ENCODE measurements at places on chromosomes 2 and 18. TPM values are rescaled to one million over a fixed set of nuclear protein-coding genes. Genes with fewer than 3 reads are reported as not detected.

DNA sequence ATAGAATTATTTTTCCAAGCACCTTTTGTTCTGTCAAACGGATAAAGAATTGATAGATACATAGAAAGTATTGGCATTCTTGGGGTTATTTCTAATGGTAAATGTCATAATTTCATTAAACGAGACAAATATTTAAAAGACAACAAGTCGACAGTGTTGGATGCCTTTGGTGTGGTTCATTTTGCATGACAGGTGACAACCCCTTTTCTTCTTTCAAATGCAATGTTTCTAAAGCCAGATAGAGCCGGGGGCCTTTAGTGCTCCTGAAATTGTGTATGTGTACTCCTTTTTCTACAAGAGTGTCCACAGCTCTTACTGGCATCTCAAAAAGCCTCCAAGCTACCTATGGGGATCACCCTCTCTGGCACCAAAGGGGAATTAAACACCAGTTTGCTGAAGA lies 350.8 kb upstream of the ID2 start:
- no peak for DNase-seq

- no peak for DNase-seq
Measured at GRCh38 chr2:99836690-99837605, 305.4 kb downstream of the AFF3 start.

DNA sequence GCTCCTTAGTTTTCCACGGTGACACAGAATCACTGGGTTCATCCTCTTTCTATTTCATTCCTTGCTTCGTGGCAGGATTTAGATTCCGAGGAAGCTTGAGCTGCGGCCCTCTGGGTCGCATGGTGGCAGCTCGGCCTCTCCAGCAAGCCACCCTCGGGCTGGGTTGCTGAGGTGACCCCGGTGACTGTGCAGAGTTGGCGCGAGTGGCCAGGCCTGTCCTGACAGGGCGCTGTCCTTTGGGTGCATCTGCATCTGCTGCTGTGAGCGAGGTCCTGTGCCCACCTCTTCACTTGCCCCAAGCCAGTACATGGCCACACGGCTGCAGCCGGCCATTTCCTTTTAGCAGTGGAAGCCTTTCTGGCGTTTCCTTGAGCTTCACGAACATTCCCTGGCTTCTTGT lies 21.8 kb downstream of the PRELID3A start:
- DNase-seq = no peak

DNA sequence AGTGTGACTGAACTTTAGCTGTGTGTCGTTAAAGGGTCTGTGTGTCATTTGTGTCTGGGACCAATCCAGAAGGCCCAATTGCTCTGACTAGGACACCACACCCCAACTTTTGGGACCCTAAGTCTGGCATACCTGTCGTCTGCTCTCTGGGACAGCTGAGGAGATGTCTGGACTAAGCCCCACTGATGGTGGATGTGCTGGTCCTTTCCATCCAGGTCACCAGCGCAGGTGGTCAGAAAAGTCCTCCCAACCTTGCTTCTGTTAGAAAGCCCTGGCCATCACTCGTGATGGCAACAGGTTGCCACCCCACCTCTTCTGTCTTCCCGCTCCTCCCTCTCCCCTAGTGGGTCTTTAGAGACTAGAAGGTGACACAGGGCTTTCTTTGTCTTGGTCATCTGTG lies 37.6 kb upstream of the TWIST2 start:
- no peak for DNase-seq

- no peak for DNase-seq
Measured at GRCh38 chr18:76756531-76757253, 65.7 kb upstream of the ZNF236 start.

DNA sequence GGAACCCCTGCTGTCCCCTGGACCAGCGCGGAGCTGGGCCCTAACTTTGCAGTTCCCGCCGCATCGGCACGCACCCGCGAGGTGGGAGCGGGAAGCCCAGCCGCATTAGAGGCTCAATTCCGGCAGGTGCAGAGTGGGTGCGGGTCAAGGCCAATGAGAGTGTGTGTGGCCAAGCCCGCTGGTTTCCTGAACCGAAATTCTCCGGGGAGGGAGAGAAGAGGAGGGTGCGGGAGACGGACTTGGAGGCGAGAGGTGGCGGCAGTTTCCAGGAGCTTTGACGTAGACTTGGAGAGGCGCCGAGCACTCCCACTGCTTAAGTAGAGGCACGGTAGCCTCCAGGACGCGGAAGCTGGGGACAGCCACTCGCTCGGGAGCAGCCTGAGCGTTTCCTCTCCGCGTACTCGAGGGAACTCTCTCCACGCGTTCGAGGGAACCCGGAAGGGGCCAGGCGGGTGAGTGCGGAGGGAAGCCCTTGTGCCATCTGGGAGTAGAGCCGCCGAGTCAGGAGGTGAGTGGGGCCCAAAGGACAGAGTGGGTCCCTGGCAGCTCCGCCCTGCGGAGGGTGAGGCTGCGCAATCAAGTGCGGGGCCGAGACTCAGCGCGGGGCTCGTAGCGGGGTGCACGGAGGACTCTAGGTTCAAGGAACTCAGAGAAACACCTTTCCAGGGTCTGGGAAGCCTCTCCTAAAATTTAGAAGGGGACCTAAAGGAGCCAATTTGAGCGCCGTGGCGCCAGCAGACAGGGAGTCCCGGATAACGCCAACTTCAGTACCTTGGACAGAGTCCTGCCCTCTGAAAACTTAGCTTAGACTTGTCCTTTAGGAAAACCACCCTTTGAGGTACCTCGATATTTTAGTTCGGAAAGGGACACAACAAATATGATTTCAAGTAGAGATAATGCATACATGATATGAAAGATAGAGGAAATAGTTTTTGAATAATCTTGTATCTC lies at the start of gene FAM237A:
Gene FAM237A, plus strand, starts transcription at position 413 of the 951 bp plus-strand sequence. CDS start 1,750 bp downstream, outside the sequence.
- DNase-seq = peak; percentile 84

DNA sequence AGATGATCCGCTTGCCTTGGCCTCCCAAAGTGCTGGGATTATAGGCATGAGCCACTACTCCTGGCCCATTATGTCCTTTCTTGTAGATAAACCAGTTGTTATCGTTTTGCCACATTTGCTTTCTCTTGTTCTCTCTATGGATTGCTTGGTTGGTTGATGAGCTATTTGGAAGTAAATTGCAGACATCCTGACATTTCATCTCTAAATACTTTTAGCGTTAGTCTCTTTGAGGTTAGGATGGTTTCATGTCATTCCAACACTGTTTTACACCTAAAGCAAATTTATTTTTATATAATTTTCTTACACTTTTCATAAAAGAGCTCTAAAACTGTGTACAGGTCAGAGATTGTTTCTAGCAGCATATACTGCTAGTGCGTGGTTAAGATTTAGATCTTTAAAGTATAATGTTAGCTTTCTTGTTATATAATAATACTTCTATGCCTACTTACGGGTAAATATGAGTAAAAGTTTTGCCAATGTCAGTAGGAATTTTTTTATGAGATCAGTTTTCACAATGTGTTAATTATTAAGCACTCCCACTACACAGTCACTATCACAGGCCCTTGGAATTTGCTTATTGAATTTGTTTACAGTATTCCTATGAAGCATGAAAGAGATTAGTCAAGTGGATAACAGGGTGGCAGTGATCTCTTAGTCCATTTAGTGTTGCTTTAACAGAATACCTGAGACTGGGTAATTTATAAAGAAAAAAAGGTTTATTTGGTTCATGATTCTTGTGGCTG lies 10.3 kb downstream of the POLI start:
- no peak for DNase-seq

DNA sequence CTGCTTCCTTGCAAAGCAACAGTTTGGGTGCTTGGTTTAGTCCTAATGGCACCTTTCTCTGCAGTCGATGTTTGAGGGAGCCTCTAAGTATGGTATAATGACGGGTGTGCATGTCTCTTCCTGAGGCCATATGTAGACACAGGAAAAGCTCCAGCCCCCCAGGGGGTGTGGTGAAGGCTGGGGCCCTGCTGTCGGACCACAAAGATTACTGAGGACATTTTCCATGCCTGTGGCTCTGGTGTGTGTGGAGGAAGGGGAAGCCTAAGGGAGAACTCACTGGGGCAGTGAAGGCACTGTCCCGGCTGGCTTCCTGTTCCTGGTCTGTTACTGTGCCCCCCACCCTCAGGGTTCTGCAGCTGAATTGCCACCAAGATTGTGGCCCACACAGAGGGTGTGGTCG lies 187.1 kb downstream of the FHOD3 start:
- no peak for DNase-seq

FAM124B gene
- not detected for total RNA-seq

IL1F10 gene
- total RNA-seq = not detected

HOXD1 gene
- not detected for total RNA-seq

TCF23 gene
- total RNA-seq = not detected

NPHP1 gene
- 3.6 TPM for total RNA-seq

CD8B2 gene
- total RNA-seq = not detected

MLPH gene
- 22.5 TPM for total RNA-seq
